ENCODE measurements at places on chromosomes 13 and 19.

DNA sequence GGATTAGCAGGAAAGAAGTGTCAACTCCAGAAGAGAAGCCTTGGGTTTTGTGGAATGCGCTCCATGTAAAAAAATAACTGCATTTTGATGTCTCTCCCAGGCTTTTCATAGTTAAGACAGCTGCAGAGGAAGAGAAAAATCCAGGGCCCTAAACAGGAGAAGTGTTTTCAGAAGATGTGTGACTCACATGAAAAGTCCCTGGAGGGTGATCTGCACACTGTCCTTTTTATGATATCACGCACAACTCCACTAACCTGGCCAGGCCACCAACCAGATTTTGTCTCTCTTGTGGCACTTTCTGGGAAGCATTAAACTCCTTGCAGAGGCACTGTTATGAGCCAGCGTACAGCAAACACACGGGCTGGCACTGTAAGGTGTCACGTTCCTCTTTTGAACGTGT is 267.3 kb downstream of the FGF9 start:
- DNase-seq = peak; percentile 10

DNA sequence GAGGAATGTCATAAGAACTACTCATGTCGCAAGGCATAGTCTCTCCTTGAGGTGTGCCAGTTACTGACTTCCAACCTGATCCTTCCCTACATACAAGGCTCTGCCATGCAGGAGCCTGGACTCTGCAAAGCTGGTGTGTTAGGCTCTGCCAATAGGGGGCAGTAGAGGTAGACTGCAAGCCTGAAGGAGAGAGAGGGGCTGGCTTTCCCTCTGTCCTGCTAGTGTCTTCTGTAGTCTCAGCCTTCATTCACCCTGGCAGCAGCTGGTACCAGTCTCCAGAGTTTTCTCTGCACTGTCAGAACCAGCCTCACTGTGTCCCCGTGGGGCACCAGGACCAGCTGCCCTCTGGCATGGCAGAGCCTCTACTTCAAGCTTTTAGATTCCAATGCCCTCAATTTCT is 14.5 kb downstream of the SHISA2 start:
- DNase-seq = no peak

DNA sequence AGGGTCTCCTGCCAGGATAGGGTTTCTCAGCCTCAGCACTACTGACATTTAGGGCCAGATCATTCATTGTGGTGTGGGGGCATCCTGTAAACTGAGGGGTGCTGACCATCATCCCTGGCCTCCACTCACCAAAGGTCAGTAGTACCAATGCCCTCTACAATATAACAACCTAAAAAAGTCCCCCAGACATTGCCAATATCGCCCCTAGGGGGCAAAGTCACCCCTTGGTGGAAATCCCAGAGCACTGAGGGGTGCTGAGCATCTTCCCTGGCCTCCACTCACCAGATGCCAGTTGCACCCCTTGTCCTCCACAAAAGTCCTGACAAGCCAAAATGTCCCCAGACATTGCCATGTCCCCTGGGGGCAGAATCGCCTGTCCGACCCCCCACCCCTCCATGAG is 21.6 kb downstream of the CPAMD8 start:
- DNase-seq = no peak

- no peak for DNase-seq
Measured at GRCh38 chr19:11367528-11367927, 6.9 kb upstream of the SWSAP1 start.

DNA sequence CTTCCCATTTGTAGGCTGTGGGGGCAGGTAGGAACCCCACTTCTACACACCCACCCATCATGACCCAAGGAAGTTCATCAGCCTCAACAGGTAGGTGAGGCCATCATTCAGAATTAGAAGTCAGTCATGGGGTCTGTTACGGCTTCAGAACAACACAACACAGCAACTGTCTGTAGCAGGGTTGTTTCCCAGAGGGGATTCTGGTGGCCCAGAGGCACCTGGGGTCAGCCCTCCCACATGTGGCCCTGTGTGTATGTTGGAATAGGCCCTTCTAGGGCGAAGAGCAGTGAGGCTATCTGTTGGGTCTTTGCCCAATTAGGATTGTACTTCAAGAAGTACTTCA is 3.4 kb downstream of the IGFLR1 start:
- no peak for DNase-seq

DNA sequence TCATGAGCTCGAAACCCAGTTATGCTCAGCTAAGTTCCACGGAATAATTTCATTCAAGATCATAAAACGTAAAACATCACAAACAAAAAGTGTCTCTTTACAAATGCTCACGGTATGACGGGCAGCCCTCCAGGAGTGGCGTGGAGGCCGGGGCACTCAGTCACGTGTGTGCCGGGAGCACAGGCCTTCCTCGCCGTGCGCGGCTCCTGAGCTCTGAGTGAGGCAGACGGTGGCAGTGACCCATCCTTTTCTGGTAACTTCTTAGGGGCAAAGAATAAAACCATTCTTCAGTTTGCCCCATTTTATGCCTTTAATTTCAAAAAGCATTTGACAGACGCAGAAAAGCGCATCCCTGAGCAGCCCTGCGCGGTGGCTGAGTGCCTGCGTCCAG is 72.8 kb downstream of the ATP11A start:
- DNase-seq = no peak

- DNase-seq = no peak
Measured at GRCh38 chr13:109516186-109516585, 270.2 kb downstream of the IRS2 start.

DNA sequence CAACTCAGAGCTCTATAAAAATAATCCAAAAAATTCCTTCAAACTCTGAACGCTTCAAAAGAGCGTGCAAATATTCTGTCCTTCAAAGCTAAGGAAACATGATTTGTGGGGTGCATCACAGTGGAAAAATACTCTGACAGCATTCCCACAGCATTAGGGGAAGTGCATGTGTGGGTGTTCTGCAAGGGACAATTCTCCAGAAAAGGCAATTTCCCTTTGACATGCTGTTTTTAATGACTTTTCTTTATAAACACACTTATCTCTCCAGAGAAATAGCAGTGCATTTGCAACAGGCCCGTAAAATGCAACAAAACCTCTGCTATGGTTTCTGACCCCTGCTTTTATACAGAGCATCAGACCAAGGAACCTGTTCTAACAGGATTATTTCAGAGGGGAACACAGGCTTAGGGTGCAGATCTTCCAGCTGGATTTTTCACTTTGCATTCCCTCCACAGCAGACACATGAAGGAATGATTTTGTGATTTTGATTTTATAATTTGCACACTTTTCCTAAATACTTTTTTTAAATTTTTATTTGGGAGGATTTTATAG is 42.6 kb downstream of the KL start:
- DNase-seq = no peak

GRCh38 chr13:30978981-30979956 is 46.8 kb downstream of the TEX26 start:
- no peak for DNase-seq

DNA sequence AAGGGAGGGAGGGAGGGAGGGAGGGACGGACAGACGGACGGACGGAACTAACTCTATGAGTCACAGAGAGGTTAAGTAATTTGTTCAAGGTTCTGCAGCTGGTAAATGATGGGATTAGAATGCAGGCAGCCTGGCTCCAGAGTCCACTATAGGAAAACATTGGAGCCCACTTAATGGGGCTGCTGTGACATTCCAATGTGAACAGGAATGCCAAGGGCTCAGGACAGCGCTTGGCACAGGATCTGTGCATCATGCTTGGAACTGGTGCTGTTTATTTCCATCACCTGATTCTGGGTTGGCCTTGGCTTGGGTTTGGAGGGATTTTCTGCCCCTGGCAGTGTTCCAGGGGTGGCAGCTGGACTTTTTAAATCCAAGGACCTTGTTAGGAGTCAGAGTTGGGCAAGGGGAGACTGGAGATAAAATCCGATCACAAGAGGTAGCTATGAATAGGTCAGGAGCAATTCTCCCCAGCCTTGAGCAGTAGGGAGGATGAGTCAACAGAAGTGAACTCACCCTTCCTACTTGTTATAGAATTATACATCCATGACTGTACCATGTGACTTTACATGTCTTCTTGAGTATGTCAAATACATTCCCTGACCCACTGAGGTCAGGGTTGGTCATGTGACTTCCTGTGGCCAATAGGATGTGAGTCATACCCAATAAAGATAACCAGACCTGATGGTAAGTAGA is 7.8 kb upstream of the HIF3A start:
- DNase-seq = no peak

GRCh38 chr13:65601855-65602254 is 1628.3 kb downstream of the PCDH9 start:
- no peak for DNase-seq

- no peak for DNase-seq
Measured at GRCh38 chr13:112441226-112441625, 65.1 kb downstream of the SPACA7 start.

DNA sequence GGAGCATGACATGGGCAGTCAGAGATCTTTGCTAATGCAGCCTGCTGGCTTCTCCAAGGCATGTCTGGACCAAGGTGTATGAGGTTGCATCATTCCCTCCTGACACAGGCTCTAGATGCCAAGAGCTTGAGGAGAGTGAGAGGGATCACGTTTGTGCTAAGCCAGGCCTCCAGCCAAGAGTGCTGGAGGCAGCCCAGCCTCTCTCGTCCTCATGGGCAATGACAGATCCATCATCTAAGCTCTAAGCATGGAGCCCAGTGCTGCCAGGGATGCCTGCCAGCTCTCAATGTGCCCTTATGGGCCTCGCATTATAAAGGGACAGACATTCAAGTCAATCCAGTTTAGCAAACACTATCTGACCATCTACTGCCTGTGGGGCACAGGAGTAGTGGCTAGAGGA is 136.3 kb upstream of the VSTM2B start:
- DNase-seq = no peak

DNA sequence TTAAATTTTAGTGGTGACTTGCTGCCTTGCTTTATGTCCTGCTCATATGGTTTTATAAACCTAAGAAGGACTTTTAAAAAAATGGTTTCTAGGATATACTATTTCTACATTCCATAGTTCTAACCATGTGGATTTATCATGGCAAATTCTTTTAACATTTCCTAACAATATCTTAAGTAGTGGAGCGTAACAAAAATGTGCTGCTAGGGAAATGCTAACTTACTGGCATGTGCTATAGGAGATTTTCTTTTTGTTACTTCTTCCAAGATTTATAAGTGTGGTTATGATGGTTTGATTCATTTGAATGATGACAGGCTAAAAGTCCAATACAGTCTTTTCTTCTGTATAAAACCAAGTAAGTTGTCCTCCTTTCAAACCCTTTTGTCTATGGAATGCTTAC is 713.7 kb downstream of the SLITRK1 start:
- DNase-seq = no peak

- DNase-seq = no peak
Measured at GRCh38 chr13:93182406-93182805, 44.2 kb upstream of the GPC6 start.

GRCh38 chr13:89324582-89324981 is 1653.4 kb downstream of the SLITRK5 start:
- DNase-seq = no peak

DNA sequence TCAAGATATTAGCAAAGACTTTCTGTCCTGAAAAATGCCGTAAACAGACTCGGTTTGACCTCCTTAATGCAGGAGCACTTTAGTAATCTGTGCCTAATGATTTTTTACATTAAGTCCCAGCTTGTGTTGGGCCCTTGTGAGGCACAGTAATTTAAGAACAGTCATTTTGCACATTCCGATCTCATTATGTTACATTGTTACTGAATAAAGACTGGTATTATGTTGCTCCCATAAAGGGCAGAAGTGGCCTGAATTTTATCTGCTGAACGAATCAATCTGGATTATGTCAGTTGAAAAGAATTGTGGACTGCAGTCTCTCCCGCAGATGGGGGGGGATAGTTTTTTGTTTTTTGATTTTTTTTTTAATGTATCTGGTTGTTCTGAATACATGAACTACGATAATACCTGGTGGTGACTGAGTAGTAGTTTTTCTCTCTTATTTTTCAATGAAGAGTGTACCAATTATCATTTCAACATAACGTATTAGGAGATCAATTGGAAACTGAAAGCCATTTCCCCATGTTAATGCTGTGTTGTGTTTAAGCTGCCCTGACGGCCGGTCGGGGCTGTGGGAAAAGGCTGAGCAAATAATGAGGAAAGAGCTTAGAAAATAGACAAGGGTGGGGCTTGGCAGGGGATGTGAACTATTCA is 290.2 kb downstream of the ZNF536 start:
- DNase-seq = no peak

- DNase-seq = peak; percentile 79
Measured at GRCh38 chr19:56751078-56751489, 79.5 kb upstream of the ZNF835 start.

GRCh38 chr13:78102121-78102677 is 183.6 kb upstream of the EDNRB start:
- no peak for DNase-seq

- peak; percentile 86 for DNase-seq
Measured at GRCh38 chr19:57350877-57351805, at the start of gene ZNF304. Gene ZNF304 (plus strand): TSS chr19:57351271. CDS start chr19:57351665, 394 bp downstream.

GRCh38 chr13:70756088-70756487 is 647.8 kb upstream of the KLHL1 start:
- no peak for DNase-seq

GRCh38 chr19:30083701-30084156 is 141.7 kb downstream of the URI1 start:
- DNase-seq = no peak

- no peak for DNase-seq
Measured at GRCh38 chr13:80558074-80558473, 217.1 kb upstream of the SPRY2 start.

GRCh38 chr13:109781384-109782065 is 4.9 kb downstream of the IRS2 start:
- DNase-seq = no peak

GRCh38 chr13:100392709-100393630 is 195.6 kb downstream of the GGACT start:
- DNase-seq = no peak

DNA sequence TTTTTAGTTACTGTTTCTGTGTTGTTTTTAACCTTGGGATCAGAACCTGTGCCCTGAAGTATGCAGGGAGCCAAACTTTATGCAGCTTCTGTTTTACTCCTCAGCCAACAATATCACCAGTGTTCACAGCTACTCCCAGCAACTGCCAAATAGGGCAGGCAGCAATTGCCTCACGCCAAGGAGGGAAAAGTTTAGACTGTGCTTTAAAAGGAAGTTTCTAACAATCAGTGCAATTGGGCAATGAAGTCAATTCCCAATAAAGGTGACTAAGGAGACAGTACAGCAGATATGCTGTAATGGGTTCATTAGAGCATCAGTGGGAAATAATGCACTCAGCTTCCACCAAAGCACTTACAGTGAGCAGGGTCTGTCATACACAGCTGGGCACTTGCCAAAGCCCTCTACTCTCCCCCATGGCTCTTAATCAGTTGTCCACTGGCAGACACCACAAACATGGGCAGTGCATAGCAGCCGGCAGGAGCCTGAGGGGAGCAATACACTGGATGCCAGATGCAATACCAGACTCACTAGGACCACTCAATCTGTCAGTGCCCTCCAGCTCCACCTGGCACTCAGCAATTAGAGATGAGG is 19.3 kb downstream of the ENOX1 start:
- DNase-seq = peak; percentile 83

GRCh38 chr13:77697217-77698103 is at the start of gene SLAIN1:
Gene SLAIN1 (plus strand): TSS chr13:77697687. CDS start chr13:77697914, 227 bp downstream.
- peak; percentile 90 for DNase-seq

GRCh38 chr13:73828811-73829210 is 305.4 kb downstream of the KLF12 start:
- DNase-seq = no peak

GRCh38 chr13:20702915-20703779 is at the start of gene IL17D:
Gene IL17D (plus strand): TSS chr13:20703699. CDS start chr13:20704002, 303 bp downstream.
- DNase-seq = peak; percentile 74

Measured in NCI-H1417 (cell line).